Bronchial epithelial cell (primary cell): ENCODE measurements at places on chromosomes 16 and 17. TPM values are rescaled to one million over a fixed set of nuclear protein-coding genes. Genes with fewer than 3 reads are reported as not detected.

- no peak for DNase-seq
These were observed 95.0 kb downstream of the RPTOR start for GRCh38 chr17:80639658-80640057.

The CPNE7 gene
- total RNA-seq, result 0.38 and 1.1 TPM in 2 replicates

The C16orf96 gene
- total RNA-seq, result not detected in 2 replicates

The GRB7 gene
- total RNA-seq, result 9.0 and 14.0 TPM in 2 replicates
